Activated CD4-positive, alpha-beta T cell treated with anti-CD3 and anti-CD28 coated beads for 36 hours (primary cell): ENCODE measurements at places on chromosomes 16 and 17. TPM values are rescaled to one million over a fixed set of nuclear protein-coding genes. Genes with fewer than 3 reads are reported as not detected.

DNA sequence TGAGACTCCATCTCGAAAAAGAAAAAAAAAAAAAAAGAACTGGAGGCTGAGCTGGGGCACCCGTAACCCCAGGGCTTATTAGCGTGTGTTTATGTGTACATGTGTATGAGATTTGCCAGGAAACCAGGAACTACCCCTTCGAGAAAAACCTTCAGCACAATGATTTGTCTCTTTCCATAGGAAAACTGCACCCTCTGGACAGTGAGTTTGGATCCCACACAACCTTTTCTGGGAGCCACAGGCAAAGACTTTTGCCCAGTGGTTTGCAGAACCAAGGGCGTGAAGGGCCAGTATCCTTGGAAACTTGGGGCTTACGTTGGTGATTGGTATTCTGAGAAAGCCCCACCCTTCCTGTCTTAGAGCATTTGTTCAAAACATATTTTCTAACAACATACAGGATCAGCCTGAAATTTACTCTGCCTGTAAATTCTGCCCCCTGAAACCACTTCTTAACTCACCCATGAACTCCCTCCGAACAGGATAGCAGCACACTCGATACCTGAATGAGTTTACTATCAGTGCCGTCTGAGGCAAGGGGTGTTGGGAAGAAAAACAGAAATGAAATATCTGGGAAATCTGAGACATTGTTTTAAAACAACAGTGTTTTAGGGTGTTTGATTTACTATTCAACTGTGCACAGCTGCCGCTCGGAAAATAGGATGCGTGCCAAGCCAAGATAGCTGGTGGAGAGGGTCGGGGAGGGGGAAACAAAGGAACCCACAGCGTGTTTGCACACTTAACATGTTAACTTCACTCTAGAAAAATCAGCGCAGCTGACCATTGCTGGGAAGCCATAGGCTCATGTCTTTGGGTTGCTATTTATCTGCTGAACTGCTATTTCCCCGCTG is 40.2 kb upstream of the MAF start:
- DNase-seq = no peak

SPATA22 gene
- total RNA-seq = 1.6 TPM

SMPD3 gene
- total RNA-seq = 0.37 TPM

GRCh38 chr16:2895813-2896212 is 12.8 kb downstream of the FLYWCH2 start:
- DNase-seq = no peak

GRCh38 chr17:63294776-63295175 is 151.3 kb downstream of the CYB561 start:
- DNase-seq = no peak

DNA sequence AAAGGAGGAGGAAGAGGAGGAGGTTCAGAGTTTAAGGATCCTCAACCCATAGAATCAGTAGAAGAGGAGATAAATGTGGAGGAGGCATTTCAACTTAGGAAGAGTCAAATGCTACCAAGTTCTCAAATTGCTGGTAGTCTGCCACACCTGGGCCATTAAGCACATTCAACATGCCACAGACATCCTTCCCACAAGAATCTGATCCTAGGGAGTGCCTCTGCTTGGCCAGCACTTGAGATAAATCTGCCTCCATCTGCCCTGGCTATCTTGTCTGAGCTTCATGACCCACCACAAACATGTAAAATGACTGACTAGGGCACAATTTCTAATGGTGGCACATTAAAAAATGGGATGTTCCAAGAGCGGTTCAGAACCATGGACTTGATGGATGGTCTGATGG is 37.3 kb upstream of the AXIN2 start:
- DNase-seq = no peak

- DNase-seq = no peak
These were observed 122.4 kb downstream of the HIC1 start for GRCh38 chr17:2177235-2177811.

DNA sequence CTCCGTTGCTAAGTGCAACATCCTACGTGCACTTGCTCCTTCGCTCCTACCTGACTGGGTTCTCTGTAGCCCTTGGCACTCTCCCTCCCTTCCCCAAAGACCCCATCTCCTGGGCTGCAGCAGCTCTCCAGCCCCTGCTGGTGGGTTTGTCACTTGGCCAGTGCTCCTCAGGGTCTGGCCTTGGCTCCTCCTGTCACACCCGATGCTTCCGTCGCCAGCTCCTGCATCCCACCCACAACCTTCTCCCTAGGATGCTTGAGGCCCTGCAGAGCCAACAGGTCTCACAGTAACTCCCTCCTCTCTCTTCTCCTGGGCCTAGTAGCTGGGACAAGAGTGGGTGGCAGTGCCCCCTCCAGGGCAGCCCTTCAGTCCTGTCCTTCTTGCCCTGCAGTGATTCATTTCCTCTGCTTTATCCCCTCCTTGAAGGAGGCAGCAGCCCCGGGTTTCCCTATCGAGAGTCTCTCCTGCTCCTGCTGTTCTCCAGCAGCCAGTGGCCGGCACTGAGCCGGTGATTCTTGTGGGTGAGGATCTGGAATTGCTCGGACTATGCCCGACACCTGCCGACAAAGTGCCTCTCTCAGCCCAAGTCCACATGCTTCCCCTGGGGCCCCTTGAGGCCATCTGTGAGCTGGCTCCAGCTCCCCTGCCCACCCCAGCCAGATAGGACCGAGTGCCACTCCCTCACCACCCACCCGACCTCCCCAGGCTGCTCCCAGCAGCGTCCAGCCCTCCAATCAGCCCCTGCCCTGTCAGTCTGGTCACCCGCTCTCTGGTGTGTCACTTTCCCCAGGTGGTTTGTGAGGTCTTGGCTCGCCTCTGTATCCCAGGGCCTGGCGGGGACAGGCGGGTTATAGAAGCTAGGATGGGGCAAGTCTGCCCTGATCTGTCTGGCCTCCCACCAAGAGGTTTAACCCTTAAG is 3.8 kb downstream of the LITAFD start:
- no peak for DNase-seq

CSH2 gene
- not detected for total RNA-seq

- DNase-seq = no peak
These were observed 26.8 kb upstream of the CIBAR2 start for GRCh38 chr16:85138825-85139627.

SULT1A1 gene
- 13.9 TPM for total RNA-seq

DNA sequence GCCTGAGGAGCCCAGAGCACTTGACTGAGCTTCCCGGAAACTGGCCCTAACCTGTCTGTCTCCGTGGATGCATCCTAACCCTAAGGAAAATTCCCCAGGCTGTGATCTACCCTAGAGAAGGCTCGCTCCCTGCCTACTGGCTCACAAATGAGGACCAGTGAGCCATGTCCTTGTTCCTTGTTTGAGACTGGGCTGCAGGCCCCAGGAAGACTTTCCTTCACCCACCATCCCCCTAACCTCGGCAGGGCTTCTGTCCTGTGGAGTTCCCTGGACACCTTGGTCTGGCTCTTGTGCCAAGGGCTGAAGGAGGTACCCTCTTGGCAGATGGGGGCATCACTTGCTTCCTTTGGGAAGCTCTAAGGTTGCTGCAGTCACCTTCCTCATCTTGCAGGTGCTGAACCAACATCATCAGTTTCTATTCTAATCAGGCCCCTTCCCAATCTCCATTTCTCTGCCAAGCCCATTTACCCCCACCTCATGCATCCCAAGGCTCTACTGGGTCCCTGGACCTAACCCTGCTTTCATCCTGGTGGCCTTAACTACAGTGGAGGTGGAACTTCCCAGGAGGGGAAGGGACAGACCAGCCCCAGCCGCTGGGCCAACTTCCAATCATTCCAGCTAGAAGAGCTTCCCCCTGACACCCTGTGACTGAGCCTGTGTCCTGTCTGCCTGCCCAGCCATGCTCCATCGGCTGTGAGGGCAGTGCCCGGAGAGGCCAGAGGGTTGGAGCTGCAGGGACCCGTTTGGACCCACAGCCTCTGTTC is 12.4 kb downstream of the RNF40 start:
- DNase-seq = no peak

DNA sequence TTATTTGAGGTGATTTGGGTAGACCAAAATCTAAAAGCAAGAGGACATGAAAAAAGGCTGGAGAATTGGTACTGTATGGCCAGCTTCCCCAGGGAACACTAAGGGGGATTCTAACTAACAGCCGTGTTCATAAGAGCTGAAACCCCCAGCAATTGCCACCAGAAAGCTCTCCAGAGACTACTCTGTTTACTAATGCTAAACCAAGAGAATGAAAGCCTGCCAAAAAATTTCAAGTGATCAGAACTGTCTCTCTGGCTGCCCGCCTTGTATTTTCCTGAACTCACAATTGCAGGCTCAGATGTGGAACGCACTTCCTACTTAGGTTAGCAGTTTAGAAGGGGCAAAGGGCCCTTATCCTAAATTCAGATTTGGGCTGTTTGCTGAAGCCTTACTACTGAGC is 24.1 kb downstream of the MYH10 start:
- DNase-seq = no peak

DNA sequence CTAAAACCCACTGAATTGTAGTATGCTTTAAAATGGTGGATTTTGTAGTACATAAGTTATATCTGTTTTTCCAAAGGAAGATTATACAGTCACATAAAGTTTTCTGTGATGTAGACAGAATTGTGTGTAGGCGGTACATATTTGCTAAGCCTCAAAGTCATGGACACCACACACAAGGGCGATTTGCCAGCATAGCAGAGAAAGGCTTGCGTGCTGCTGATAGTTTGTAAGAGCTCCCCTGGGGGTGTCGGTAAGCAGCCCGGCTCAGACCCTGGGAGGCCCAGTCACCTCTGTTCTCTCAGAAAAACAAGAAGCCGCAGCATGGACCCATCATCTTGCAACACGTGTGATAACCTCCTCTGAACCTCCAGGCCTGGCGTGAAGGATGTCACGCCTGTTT is 38.3 kb upstream of the AKTIP start:
- DNase-seq = no peak
